GM12878 (cell line): ENCODE measurements at places on chromosomes 6 and 20. TPM values are rescaled to one million over a fixed set of nuclear protein-coding genes. Genes with fewer than 3 reads are reported as not detected.

Gene AKAP12
- 0.35 and 0.72 TPM in 2 replicates for total RNA-seq

DNA sequence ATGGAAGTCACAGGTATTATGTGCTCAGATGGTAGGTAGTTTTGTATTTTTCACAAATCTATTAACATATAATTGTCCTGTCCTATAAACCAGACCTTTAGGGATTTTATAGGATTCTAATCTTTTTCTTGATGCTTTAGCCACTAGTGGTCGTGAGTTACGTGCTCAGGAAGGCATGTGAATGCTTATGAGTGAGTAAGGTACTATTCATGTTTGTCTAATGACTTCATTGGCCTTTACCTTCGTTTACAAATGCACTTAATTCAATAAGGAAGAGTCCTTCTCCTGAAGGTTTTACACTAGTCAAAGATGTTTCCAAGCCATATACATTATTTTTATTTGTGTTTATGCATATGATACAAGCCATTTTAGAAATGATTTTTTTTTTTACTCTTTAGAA is 23.0 kb downstream of the PACRG start:
- no peak for DNase-seq

DNA sequence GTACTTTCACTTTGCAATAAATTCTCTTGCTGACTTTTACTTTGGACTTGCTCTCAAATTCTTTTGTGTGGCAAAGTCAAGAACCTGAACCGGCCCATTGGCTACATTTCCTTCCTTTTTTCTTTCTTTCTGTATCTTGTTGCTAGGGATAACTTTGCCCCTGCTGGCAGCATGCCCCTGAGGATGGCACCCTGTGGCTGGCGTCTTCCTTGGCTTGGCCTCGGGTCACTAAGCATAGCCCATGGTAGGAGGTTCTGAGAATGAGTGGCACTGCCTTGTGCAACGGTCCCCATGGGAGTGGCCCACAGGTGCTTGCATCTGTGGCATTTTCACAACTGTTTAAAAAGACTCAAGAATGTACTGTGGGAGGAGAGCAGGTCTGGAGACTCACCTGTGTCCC is 14.0 kb upstream of the HLA-F start:
- DNase-seq: no peak

Gene LPA
- total RNA-seq: 2.8 TPM in 2 replicates

DNA sequence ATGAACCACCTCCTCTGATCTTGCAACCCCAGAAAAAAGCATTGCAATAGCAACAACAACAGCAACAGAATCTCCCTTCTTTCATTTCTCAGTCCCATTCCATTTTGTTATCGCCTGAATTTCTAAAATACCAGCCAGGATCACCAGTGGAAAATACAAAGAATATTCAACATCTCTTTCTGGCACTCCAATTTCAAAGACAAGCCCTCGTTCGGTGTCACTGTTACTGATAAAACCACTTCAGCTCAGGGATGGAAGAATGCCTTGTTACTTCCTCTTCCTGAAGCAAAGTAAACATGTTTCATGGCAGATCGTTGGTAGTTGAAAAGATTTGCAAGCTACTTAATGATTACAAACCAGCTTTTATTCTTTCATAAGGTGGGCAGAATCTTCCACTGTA is 94.0 kb upstream of the SPTLC3 start:
- DNase-seq: no peak

- no peak for DNase-seq
Observed at GRCh38 chr20:8073024-8073832, 53.7 kb upstream of the TMX4 start.

GRCh38 chr6:152848919-152849318 is 98.3 kb downstream of the VIP start:
- no peak for DNase-seq

DNA sequence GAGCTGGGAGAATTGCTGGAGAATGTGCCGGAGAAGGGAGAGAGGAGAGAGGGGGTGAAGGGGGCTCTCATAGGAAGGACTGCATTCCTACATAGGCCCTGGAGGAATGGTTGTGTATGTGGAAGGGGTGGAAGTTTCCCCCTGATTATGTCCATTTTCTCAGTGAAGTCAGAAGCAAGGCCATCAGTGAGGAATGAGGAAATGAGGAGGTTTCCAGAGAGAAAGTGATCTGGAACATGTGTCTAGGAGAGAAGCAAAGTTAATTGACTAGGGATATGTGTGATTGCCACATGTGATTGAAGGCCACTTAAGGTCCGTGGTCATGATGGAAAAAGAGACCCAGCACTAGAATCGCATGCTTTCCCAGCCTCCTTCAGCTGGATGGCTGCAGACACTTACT is 42.3 kb downstream of the TBPL1 start:
- DNase-seq: no peak

GRCh38 chr6:45031601-45032000 is 296.5 kb upstream of the RUNX2 start:
- no peak for DNase-seq

DNA sequence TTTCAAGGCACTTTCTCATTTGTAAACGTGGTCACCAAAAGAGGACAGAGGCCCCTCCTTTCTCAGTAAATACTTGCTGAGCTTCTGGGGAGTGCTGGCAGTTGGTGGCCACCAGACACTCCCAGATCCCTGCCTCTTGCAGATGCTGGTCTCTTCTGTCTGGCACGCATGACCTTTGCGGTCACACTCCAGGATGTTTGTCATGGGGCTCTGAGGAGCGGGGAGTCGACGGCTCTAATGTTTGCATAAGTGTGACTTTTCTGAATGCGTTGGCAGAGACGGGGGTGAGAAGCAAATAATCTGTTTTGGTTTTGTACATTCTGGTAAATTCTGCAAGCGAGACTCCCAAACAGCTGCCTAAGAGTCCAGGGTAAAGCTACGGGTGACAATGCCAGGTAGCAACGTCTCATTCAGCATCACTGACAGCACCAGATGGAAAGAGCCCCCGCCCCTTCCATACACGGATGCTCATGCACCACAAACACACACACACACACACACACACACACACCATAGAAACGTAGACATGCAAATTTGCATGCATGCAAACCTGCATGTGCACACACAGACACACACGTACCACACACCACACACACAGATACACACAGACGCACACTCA is 101.1 kb downstream of the YTHDF1 start:
- no peak for DNase-seq

- DNase-seq: no peak
Observed at GRCh38 chr6:31355583-31355948, 1.4 kb downstream of the HLA-B start.

Gene GPR6
- not detected in 2 replicates for total RNA-seq

Gene HLA-DQA1
- total RNA-seq: 664 and 712 TPM in 2 replicates

Gene CDC25B
- total RNA-seq: 58.8 and 58.9 TPM in 2 replicates

DNA sequence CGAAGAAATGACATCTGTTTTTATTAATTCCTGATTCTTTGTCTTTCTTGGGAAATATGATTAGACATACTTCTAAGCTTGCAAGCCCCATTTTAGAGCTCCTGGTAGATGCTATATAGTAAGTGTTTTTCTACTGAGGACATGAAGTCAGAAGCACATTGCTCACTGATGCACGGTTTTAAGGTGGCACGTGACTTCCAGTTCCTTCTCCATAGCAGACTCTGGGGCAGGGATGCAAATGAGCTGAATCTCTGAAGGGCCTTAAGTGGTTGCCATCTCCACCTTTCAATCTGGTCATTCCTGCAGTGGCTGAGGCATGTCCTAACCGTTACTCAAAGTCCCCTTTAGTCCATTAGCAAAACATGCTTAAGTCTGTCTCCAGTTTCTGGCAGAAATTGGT is 421.2 kb upstream of the HTR1E start:
- DNase-seq: no peak

DNA sequence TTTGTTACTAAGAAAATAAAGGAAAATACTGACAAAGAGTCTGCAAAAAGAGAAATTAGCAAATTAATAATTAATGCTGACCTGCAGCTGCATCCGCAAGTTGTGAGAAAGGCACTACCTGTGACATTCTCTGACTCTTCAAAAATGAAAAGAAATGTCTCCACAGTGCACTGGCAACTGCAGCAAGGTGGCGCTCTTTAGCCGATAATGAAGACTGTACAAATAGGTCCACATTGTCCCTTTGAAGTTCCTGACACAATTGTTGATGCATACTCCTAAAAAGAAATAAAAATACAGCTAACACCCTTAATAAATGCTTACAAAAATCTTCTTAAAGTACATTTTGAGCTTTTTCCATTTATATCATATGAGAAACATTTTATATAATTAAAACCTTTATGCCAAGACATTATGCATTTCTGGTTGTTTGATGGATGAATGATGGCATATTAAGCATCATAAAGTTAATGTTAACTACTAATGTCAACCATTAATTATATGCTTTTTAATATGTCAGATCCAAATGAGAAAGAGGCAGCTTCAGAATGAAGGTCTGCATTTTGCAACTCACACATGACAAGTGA is 96.5 kb downstream of the MMS22L start:
- DNase-seq: peak; percentile 26

DNA sequence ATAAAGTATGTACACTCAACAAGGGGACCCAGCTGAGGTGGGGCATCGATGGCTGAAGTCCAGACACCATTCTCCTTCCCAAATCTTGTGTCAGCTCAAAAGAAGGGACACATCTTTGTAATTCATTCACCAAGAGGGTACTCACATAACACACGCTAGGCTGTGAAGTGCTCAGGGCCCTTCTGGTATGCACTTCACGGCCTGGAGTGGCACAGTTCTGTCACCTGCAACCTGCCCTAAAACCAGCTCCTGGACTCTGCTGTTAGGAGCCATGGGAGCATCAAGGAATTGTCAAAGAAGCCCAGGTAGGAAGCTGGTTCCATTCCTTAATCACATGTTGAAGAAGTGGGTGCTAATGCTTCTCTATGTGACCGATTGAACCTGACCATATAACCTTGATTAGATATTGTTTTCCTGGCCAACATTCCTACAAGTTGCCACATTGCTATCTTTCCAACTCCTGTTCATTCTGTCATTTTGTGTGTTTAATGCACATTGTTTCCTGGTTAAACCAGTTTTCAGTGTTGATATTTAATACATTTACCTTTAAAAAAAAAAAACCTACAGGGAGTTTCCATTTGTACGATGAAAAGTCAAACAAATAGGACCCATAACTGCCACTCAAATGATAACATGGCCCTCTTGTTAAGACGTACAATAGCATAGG is 127.3 kb downstream of the TNFRSF21 start:
- DNase-seq: no peak

DNA sequence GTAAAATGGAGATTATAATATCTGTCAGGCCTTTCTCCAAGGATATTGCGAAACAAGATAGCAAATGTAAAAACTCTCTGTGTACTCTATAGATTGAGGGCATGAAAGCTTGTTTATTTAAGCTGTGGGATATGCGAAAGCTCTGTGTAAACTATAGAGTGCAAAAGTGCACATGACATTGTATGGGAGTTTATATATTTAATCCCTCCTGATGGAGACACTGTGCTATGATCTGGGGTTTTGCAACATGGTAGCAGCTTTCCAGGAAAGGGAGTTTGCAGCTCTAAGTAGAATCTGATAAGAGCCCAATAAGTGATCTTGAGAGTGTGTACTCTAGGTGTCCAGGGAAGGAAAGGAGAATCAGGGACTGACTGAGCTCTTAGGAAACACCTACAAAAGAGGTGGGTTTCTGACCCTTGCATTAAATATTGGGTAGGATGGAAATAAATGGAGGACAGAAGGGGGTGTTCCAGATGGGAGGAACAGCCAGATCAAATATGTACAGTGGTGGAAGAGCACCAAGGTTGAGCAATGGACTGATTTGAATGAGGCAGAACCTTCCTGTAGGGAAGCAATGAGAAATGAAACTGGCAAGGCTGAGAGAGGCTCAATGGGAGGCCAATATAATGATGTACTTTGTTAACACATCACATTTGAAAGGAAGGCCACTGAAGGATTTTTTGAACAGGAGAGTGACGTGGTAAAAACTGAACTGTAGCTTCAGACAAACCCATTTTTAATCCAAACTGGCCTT is 450.1 kb downstream of the GJA1 start:
- DNase-seq: no peak

GRCh38 chr6:111843347-111844147 is 29.7 kb downstream of the FYN start:
- no peak for DNase-seq

GRCh38 chr20:24059174-24059573 is 70.6 kb upstream of the GGTLC1 start:
- no peak for DNase-seq

DNA sequence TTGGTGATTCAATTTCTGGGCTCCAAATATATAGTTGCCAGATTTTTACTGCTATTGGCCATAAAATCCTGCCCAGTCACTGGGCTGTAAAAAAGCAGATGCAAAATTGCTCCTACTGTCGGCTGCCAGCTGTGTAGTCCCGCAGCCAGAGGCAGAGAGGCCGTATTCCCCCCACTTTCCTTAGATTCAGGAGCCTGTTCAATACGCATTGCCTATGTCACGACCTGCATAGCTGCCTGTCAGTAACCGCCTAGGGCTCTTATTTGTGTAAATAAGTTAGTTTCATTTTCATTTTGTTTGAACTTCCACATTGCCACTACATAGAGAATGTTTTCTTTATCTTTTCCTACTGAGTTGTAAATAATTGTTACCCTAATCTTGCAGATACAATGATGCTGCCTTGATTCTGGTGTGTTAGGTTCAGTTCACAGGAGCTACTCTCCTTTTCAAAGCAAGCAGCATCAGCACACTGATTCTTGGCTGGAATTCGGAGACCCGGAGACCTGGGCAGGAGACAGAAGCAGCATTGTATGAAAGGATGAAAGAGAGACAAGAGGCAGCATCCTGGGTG is 46.0 kb upstream of the UST start:
- no peak for DNase-seq

DNA sequence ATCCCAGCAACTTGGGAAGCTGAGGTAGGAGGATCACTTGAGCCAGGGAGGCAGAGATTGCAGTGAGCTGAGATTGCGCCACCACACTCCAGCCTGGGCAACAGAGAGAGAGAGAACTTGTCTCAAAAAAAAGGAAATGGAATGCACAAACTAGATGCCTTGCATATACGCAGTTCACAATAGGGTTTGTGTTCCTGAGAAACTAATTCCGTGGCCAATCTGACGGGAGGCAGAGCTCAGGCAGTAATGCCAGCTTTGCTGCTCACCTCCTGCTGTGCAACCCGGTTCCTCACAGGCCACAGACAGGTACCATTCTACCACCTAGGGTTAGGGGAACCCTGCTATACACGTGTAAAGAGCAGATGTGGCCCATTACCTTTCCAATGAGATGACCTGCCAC is 1.4 kb downstream of the CDK5RAP1 start:
- no peak for DNase-seq

Gene DLL1
- total RNA-seq: 0.54 and 0.88 TPM in 2 replicates

- no peak for DNase-seq
Observed at GRCh38 chr6:130069485-130069884, 51.1 kb downstream of the L3MBTL3 start.

DNA sequence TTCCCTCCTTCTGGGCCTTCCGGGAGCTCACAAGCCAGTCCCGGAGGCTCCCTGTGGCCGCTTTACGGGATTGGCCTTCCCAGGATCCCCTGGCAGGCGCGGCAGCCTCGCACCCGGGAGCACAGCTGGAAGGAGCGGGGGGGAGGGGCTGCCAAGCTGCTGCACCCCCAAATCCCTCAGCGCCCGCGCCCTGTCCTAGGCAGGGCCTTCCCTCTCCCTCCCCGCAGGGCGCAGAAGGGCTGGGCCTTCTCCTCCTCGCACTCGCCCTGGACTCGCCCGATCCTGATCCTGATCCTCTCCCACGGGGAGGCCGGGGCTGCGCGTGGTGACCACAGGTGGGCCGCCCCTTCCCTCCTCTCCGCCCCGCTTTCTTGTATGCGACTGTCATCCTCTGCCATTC is 146.4 kb downstream of the FNDC1 start:
- no peak for DNase-seq

- DNase-seq: no peak
Observed at GRCh38 chr20:61997891-61998290, 67.8 kb downstream of the TAF4 start.

GRCh38 chr20:18003897-18004296 is 35.1 kb downstream of the MGME1 start:
- DNase-seq: peak; percentile 26

Gene ERVFRD-1
- total RNA-seq: not detected in 2 replicates

Gene CLDN20
- total RNA-seq: not detected in 2 replicates
